Activated CD8-positive, alpha-beta T cell treated with anti-CD3 and anti-CD28 coated beads, Interleukin-2, amount 10 ng/mL, durations not matched to agents 7 days and 5 days (primary cell): ENCODE measurements at places on chromosomes 3 and 15. TPM values are rescaled to one million over a fixed set of nuclear protein-coding genes. Genes with fewer than 3 reads are reported as not detected.

Gene CLRN1
- not detected for total RNA-seq

- H3K4me1 ChIP-seq: peaks cover 18% of the 10 kb centered on the region
These were observed 20.8 kb downstream of the UBE2E1 start for GRCh38 chr3:23826382-23827064.

DNA sequence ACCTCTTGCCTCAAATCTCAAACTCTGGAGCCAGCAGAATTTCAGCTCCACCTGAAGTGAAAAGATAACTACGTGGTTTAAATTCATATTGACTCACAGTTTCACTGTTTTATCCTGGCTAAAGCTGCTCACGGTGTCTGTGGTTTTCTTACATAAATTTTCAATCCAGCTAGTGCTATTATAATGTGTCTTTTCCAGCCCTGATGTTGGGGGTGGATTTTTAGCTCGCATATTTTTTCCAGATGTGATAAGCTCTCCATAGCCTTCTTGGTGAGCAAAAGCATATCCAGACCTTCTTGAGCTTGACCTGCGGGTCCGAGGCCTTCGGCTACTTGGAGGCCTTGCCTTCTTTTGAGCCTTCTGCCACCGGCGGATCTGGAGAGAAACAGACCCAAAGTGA is 239.3 kb downstream of the DTWD1 start:
- no peaks in the 10 kb centered on the region for H3K27me3 ChIP-seq
- no peak for DNase-seq
- H3K4me3 ChIP-seq: no peak overlapping the region
- no peaks in the 10 kb centered on the region for H3K4me1 ChIP-seq
- H3K27ac ChIP-seq: no peak overlapping the region
- H3K36me3 ChIP-seq: peaks cover 28% of the 10 kb centered on the region

GRCh38 chr3:128317101-128317697 is 149.5 kb downstream of the DNAJB8 start:
- no peak for DNase-seq
- H3K4me1 ChIP-seq: peaks cover 18% of the 10 kb centered on the region
- peaks cover 2% of the 10 kb centered on the region for H3K36me3 ChIP-seq

Gene DNAH12
- 0.05 TPM for total RNA-seq

DNA sequence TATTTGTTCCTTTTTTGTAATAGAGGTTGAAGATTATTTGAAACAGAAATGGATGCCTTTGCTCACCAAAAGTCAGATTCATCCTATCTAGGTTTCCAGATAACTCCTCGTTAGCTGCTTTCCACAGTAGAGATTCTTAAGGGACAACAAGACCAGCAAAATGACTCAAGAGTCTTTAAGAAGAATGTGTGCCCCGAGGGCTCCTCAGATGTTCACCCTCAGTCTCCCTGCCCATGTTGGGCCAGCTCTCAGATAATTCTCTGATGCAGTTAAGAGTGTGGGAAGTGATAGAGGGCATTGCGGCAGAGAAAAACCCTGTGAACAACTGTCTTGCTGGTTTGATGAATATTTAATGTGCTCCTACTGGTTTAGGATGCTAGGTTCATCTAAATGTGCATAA is 251.1 kb downstream of the PTPRG start:
- no peak overlapping the region for H3K27ac ChIP-seq
- no peak for DNase-seq
- no peaks in the 10 kb centered on the region for H3K27me3 ChIP-seq
- no peaks in the 10 kb centered on the region for H3K4me1 ChIP-seq
- no peaks in the 10 kb centered on the region for H3K36me3 ChIP-seq
